ENCODE measurements at places on chromosomes 2 and 18. TPM values are rescaled to one million over a fixed set of nuclear protein-coding genes. Genes with fewer than 3 reads are reported as not detected.

Gene TMEM131
- total RNA-seq, result 11.4 TPM

- peaks cover 14% of the 10 kb centered on the region for H3K4me1 ChIP-seq
- no peaks in the 10 kb centered on the region for H3K27me3 ChIP-seq
- peak within 1 kb of the TSS; percentile 63 for H3K4me3 ChIP-seq
- H3K27ac ChIP-seq, result peak within 1 kb of the TSS; percentile 95
Observed at GRCh38 chr2:179049546-179050311, at the start of gene CCDC141. TSS of gene CCDC141 (minus strand) at chr2:179050137. CDS start at chr2:179049941, 196 bp downstream.

Gene TRABD2A
- total RNA-seq, result 1.6 TPM

Gene ALPP
- total RNA-seq, result 0.09 TPM

GRCh38 chr2:25176138-25176537 is 7.8 kb upstream of the POMC start:
- peaks cover under 1% of the 10 kb centered on the region for H3K27me3 ChIP-seq
- no peak overlapping the region for H3K4me3 ChIP-seq
- no peaks in the 10 kb centered on the region for H3K36me3 ChIP-seq
- no peaks in the 10 kb centered on the region for H3K4me1 ChIP-seq
- H3K27ac ChIP-seq, result no peak overlapping the region
- no peak for DNase-seq

DNA sequence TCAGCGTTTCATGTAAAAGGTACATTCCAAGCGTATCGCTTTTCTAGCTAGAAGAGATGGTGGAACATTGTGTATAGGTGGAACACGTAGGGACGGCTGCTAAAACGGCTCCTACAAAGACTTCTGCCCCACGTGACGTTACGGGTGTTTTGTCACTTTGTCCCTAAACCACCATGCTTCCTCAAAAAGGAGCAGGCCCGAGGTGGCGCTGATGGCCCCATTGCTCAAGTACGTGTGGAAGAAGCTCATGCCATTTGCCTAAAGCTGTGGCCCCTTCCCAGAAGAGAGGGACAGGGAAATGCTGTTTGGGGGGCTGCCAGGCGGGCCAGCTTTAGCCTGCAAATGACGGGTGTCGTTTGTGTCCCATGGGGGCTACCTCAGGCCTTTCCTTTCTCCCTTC is 72.7 kb downstream of the TMEM247 start:
- H3K4me3 ChIP-seq, result no peak overlapping the region
- H3K27me3 ChIP-seq, result no peaks in the 10 kb centered on the region
- no peaks in the 10 kb centered on the region for H3K36me3 ChIP-seq

Gene CLEC4F
- 0.09 TPM for total RNA-seq

Gene BIN1
- total RNA-seq, result 47.2 TPM

DNA sequence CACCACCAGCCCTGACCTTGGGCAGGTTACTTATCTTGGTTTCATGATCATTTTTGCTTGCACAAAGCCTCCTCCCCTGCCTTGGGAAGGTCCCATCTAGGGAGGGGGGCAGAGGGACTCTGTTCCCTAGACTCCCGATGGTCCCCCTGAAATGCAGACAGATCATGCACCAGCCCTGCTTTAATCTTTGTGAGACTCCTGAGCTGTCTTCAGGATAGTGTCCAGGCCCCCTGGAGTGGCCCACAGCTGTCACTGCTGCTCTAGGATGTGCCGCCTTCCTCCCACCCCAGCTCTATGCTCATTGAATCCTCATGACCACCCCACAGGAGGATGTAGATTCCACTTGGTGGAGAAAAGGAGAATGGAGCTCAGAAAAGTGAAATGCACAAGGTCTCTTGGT is 28.0 kb downstream of the PCARE start:
- peaks cover 39% of the 10 kb centered on the region for H3K4me1 ChIP-seq
- no peak for DNase-seq
- H3K4me3 ChIP-seq, result no peak overlapping the region

DNA sequence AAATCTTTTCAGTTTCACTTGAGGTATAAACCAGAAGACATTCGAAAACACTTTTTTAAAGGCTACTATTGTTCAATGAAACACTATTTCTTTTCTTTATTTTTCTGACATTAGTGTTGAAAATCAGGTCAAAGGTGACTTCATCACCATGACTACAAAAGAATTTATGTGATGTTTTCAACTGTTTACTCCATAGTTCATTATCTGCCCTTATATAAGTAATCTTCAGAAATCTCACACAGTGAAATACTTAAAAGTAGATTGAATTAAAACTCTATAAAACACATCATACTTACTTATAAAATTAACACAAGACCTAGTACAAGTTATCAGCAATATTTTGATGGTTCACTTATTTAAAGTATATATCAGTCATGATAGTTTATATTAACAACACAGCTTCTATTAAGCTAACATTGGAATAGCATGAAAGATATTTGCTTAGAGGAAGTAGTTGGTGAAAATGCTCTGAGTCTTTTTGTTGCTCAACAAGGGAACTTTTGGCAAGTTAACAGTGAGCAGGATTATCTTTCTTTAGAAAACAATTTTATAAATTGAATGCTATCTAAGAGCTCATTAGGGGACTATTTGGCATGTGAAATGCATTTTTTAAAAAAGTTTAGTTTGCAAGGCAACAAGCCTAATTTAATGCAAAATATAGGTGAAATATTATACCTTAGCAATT is 60.8 kb downstream of the MC4R start:
- no peaks in the 10 kb centered on the region for H3K4me1 ChIP-seq
- no peak overlapping the region for H3K4me3 ChIP-seq
- no peak for DNase-seq

Gene ZAP70
- total RNA-seq, result 160 TPM

DNA sequence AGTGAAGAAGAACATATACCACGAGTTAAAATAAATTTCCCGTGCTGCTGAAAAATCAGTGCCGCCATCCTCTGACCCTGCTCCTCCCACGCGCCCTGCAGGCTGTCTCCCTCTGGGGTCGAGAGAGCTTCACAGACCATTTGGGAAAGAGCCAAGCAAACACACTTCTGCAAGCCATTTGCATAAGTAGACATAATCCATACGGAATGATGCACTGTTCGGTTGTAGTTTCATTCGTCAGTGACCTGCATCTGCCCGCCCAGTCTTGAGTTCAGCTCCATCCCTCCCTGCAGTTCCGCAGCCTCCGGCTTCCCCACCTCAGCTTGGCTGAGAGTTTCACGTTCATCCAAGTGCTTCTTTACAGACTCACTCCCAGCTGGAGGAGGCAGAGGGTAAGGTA is 69.6 kb downstream of the TRAPPC12 start:
- H3K4me1 ChIP-seq, result no peaks in the 10 kb centered on the region
- H3K27me3 ChIP-seq, result no peaks in the 10 kb centered on the region
- no peak overlapping the region for H3K27ac ChIP-seq
- H3K36me3 ChIP-seq, result peaks cover 45% of the 10 kb centered on the region
- H3K4me3 ChIP-seq, result no peak overlapping the region
- no peak for DNase-seq

Gene GNAL
- total RNA-seq, result 1.7 TPM

GRCh38 chr18:55998071-55998522 is 410.1 kb upstream of the TCF4 start:
- no peaks in the 10 kb centered on the region for H3K27me3 ChIP-seq
- no peaks in the 10 kb centered on the region for H3K36me3 ChIP-seq
- no peak for DNase-seq
- H3K4me3 ChIP-seq, result no peak overlapping the region
- H3K4me1 ChIP-seq, result peaks cover 12% of the 10 kb centered on the region
- no peak overlapping the region for H3K27ac ChIP-seq

Gene ASPRV1
- 1.5 TPM for total RNA-seq

DNA sequence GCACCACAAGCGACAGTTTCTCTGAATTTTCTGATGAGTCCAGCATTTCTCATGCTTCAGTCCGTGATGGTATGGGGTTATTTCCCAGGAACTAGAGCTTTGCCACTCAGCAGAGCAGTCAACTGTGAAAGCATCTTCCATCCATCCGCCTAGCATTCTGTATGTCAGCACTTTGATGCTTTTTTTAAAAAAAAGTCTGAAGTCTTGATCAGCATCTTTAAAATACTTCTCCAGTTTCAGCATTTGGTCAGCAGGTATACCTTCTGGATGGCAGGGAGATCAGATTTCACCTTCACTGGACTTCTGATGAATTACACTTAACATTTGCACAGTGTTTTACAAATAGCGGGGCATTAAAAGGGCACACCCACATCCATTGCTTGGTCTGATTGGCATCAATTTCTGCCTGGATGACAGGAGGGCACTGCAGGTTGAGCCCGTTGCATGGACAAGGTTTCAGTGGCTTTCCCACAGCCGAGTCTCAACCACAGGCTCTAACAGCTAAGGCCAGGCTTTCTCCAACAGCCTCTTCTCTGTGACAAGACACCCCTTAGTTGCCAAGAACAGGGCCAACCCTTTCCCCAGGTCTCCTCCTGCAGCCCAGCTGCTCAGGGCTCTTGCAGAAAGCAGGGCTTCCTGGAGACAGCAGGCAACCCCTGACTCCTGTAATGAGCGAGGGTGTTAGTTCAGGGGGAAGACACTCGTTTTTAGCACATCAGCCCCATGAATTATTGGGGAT is 54.0 kb downstream of the EMILIN2 start:
- no peak for DNase-seq
- peaks cover 1% of the 10 kb centered on the region for H3K4me1 ChIP-seq
- H3K36me3 ChIP-seq, result no peaks in the 10 kb centered on the region

DNA sequence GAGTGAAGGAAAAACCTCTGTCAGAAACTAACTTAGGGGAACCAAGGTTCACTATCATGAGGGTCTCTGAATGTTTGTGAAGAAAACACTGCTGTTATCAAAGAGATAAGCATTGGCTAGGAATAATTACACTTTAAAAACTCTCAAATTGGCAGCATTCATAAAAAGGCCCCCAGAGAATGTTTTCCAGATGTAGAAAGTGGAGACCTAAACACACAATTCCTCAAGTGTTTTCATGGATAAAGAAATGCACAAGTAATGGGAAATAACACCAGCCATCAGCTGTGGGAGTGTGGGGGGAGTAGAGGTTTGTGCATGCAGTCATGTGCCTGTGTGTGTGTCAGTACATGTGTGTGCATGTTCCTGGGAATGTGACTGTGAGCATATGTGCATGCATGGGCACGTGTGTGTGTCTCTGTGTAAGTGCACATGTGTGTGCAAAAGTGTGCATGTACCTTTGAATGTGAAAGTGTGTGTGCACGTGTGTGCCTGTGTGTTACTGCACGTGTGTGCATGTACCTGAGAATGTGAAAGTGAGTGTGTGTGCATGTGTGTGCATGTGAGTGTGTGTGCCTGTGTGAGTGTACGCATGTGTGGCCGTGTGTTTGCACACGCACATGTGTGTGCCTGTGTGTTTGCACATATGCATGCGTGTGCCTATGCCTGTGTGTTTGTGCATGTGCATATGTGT is 854.3 kb upstream of the SALL3 start:
- H3K4me1 ChIP-seq, result no peaks in the 10 kb centered on the region
- H3K36me3 ChIP-seq, result no peaks in the 10 kb centered on the region
- no peak for DNase-seq
- no peaks in the 10 kb centered on the region for H3K27me3 ChIP-seq
- no peak overlapping the region for H3K27ac ChIP-seq

GRCh38 chr2:8006181-8006580 is 675.7 kb upstream of the ID2 start:
- no peaks in the 10 kb centered on the region for H3K4me1 ChIP-seq
- no peak overlapping the region for H3K4me3 ChIP-seq
- H3K27me3 ChIP-seq, result no peaks in the 10 kb centered on the region
- no peak overlapping the region for H3K27ac ChIP-seq
- DNase-seq, result no peak
- H3K36me3 ChIP-seq, result no peaks in the 10 kb centered on the region

DNA sequence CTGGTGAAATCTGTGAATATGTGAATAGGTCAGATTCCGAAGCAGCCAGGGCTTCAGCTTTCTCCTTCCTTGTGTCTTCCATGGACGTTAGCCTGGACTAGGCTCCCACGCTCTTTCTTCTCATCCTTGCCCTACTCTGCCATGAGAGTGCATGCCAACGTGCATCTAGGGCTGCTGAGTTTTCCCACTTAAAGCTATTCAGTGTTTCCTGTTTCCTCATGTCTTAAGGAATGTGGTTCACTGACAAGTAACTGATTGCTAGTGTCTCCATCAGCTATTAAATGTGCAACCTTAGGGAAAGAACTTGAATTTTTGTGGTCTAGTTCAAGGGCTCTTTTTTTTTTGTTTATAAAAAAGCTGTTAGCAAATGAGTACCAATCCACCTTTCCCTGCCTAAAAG is 642.3 kb upstream of the LINC00305 start:
- H3K36me3 ChIP-seq, result no peaks in the 10 kb centered on the region
- DNase-seq, result no peak
- H3K4me1 ChIP-seq, result no peaks in the 10 kb centered on the region
- no peak overlapping the region for H3K27ac ChIP-seq

DNA sequence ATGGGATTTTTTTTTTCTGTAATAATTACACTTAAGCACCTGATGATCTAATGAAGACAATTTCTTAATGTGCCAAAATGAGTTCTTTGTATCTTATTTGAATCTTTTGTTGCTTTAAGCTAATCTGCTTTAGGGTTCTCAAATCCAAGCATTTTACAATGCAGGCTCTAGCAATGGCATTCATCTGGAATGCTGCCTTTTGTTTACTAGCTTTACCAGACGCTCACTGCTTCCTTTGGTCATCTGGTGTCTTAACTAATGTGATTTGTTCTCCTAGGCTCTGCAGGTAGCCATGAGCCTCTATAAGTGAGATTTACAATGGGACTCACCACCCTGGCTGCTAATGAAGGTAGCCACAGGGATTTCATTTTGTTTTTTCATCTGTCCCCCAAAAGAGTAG is 100.3 kb downstream of the GREB1L start:
- H3K36me3 ChIP-seq, result no peaks in the 10 kb centered on the region
- H3K27me3 ChIP-seq, result no peaks in the 10 kb centered on the region
- no peak overlapping the region for H3K27ac ChIP-seq
- no peaks in the 10 kb centered on the region for H3K4me1 ChIP-seq

Gene HOXD4
- 0.09 TPM for total RNA-seq

Gene ASB18
- not detected for total RNA-seq

DNA sequence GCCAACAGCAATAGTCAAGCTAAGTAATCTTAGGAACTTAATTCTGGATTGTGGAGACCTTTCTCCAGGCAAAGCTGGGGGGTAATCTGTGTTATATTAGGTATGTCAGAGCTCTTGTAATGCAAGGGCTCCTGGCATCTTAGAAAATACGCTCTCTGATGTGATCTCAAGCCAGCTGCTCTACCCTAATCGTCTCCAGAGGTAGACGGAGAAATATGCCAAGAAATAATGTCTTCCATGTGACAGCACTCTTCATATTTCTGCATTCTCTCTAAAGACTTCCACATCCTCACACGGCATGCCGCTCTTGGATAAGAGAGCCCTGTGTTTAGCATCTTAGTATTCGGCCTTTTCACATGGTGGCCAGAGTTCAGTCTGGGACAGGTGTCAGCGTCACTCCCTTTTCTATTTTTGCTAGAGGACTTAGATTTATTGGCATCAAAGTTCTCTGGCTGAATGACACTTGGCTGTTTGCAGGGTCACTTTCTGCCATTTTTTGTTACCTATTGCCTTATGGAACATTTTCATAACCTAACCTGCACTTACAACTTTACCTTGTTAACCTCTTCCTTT is 25.2 kb downstream of the CAPN13 start:
- no peaks in the 10 kb centered on the region for H3K27me3 ChIP-seq
- no peak overlapping the region for H3K27ac ChIP-seq
- H3K4me3 ChIP-seq, result no peak overlapping the region
- no peak for DNase-seq
- no peaks in the 10 kb centered on the region for H3K36me3 ChIP-seq

Data from thymus (tissue), 14 donors.